ENCODE measurements at places on chromosomes 12 and 14.

DNA sequence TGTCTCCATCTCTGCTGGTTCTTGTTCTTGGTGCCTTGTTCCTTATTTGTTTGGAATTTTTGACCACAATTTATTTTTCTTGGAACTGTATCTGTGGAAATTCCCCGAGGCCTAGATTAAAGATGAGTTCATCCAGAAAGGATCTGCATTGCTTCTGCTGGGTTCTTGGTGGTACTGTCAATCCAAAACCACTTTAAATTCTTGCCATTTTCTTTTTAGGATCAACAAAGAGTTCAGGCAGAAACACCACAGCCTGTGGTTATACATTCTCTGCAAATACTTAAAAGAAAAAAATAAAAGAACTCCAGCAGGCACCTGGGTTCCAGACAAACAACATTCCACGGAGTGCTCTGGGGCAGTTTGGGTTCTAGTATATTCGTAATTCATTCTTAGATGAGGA, 6.0 kb upstream of the VAMP1 start:
- DNase-seq, result no peak

- DNase-seq, result no peak
These were observed 207.5 kb downstream of the SPTSSA start for GRCh38 chr14:34254571-34254970.

- DNase-seq, result no peak
These were observed 182.3 kb downstream of the SLC41A2 start for GRCh38 chr12:104775731-104776231.

DNA sequence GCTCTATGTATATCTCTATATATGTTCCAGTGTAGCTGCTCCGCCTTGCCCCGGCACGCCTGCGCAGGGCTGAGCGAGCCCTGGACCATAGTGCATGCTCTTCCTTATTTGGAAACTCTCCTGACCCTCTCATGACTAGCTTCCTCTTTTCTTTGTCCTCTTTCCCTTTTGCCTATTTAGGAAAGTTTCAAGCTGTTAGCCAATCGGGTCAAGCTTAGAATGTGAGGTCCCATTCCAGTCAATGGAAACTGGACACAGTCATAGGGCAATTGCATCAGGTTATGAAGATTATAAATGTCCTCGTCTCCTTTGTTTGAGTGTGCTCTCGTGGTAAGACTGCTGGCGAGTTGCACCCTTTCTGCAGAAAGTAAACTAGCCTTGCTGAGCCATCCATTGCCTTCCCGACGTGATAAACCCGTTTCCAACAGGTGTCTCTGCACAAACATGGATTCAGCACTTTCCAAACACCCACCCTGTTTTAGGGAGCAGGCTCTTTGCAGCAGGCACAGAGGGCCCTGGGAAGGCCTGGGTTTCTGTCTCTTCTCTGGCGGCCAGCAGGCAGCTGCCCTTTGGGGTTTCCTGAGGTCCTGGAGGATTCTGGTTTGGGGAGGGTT, 30.9 kb downstream of the CCDC92 start:
- DNase-seq, result no peak

GRCh38 chr12:21276826-21277225, 57.9 kb downstream of the SLCO1A2 start:
- DNase-seq, result no peak

GRCh38 chr14:84234281-84234680, 1295.7 kb upstream of the FLRT2 start:
- no peak for DNase-seq

GRCh38 chr12:709455-710020, 42.8 kb upstream of the WNK1 start:
- no peak for DNase-seq

DNA sequence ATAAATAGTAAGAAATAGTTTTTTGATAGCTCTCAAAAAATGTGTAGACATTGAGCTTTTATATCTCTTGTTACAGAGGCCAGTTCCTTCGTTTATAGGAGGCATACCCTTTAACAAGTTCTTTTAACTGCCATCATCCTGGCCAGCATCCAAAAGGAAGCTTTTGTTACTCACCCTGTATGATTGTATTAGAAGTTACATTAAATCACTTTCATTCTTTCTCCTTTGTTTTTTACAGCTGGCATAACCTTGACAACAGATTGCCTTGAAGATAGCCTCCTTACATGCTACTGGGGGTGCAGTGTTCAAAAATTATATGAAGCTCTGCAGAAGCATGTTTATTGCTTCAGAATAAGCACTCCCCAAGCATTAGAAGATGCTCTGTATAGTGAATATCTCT, 20.1 kb downstream of the CGRRF1 start:
- no peak for DNase-seq

DNA sequence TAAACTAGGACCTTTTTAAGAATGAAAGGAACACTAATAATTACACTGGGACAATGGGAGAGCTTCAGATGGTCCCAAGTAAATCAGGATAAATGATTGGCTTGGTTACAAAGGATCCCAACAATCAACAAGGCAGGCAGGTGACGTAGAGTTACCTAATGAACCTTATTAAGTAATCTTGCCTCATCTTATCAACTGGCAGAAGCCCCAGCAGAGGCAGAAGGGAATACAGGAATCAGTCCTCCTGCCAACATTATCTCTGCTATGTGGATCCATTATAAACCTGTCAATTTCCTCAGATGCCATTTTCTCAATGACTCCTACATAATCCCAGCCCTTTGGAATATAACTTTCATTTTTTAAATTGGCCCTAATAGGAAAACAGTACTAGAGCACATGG, 11.4 kb downstream of the DCAF5 start:
- no peak for DNase-seq

DNA sequence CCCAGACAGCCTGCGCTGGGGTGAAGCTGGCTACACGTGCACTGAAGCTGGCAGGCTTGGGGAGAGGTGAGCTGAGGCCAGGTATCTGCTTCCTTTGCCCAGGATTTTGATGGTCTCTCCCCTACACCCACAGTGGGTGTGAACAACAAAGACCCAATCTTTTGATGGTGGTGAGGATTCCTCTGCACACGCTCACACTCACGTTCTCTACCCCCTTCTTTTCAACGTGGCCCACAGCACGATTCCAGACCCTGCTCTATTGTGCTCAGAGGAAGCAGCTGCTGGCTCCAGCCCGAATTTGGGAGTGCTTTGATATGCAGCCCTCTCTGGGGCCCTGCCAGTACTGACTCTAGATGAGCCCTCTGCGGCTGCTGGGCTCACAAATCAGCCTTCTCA, 4.9 kb downstream of the CD9 start:
- no peak for DNase-seq

- no peak for DNase-seq
These were observed 167.5 kb downstream of the BTG1 start for GRCh38 chr12:91978143-91978542.

GRCh38 chr12:21456291-21456780, 18.9 kb downstream of the PYROXD1 start:
- no peak for DNase-seq

DNA sequence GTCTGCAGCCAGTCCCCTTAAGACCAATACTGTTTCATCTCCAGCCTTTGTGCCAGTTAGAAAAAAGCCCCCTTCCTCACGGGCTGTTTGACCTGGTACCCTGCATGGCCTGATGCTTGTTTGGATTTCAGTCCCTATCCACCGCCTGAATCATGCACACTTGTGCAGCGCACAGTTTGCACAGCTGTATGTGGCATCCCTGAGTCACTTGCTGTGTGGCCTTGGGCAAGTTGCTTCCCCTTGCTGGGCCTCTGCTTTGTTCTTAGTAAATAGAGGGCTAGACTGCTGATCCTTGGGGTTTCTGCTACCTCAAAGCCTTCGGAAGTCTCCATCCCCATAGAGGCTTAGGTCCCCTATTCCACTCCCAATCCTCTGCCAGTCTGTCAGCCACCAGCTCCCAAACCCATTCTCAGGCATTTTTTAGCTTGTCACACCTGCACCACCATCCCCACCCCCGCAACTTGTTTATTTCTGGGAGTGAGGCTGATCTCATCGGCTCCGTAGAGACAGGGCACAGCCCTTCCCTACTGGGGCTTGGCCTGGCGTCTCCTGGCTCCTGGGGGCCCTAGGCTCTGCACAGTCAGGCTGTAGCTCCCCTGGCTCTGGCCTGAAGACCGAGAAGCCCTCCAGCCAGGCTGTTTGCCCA, 8.8 kb downstream of the KRT80 start:
- DNase-seq, result no peak

DNA sequence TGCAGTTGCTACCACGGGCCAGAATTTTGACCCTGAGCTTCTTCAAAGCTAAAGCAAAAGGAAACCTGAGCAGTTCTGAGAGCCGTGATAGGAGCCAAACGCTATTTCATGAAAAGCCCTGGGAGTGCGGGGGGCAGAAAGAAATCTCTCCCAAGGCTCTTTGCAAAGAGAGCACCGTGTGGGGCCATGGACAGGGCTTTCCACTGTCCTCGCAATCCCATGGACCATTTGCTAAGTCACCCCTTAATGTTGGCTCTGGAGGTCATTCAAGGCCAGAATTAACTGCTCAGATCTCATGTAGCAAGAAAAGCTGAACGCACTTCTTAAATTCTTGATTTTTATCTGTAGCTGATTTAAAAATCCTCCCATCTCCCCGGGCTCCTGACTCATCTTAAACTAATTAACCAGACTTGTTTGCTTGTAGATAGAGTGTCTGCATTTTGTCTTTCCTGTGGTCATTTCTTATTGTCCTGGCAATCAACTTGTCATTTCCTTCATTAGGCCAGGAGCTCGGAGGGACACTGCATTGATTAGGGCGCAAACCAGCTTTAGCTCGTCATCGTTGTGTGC, 24.8 kb downstream of the CLSTN3 start:
- DNase-seq, result no peak

DNA sequence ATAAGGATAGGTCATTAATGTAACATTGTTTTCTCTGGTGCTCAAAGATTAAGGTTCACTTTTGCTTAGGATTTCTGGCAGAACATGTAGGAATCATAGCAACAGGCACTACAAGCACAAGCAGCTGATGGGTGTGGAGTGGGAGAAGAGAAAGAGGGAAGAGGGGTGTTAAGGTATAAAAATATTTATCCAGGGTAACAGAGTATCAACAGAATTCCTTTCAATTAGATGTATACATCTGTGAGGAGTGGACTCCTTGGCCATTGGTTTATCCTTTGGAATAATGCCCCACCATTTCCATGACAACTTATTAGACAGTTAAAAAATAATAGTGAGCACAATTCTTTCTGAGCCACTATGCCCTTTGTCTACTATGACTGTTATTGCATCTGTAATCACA, 388.3 kb upstream of the DDHD1 start:
- no peak for DNase-seq

GRCh38 chr14:82029038-82029437, 495.4 kb upstream of the SEL1L start:
- no peak for DNase-seq

DNA sequence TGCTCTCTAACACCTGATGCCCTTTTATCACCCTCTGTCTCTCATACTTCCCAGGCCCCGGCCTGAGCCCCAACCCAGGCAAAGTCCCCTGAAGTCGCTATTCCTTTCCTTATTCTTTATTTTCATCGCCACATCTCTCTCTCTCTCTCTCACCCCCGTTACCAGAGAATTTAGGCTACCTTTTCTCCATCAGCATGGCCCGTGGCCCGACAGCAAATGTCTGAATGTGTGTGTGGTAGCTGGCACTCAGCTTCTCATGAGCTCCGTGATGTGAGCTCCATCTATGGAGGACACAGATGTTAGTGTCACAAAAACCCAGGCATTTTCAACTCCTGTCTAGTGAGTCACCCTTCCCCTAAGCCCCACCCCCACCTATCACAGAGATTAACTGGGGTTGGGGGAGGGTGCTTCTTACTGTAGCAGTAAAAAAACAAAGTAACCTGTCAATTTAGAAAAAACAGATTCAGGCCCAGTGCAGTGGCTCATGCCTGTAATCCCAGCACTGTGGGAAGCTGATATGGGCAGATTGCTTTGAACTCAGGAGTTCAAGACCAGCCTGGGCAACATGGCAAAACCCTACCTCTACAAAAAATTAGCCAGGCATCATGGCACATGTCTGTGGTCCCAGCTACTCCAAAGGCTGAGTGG, 53.8 kb downstream of the VCPKMT start:
- DNase-seq, result no peak

- DNase-seq, result no peak
These were observed 52.3 kb downstream of the SOCS2 start for GRCh38 chr12:93624595-93625294.

DNA sequence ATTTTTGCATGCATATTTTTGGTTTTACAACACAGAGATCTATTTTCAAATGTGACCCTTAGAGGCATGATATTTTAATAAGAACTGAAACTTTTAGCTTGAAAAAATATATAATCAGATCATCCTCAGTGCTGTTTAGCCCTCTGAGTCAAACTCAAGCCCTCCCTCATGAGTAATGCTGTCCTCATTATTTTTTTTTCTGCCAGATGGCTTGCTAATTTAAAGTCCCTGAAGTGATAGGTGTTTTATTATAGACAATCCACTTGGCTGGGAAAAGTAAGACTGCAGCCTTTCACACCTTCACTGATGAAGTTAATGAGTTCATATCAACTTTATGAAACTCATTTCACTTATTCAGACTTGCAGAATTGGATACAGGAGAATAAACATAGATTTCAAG, 227.7 kb downstream of the SLC16A7 start:
- no peak for DNase-seq

DNA sequence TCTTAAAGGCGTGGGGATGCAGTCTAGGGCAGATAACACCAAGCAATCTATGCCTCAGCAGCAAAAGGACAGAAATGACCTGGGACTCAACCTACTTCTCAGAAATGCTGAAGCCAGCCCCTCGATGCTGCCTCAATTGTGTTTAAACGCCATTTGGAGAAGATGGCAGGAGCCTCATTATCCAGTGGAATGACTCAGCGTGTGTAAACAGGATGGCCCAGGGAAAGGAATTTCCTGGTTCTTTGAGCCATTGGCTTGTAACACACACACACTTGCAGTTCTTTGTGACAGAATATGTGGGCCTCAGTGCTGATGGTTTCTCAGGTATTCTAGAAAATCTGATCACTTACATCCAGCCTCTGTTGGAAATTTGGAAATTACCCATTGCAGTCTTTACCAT, 154.3 kb downstream of the NTF3 start:
- no peak for DNase-seq

DNA sequence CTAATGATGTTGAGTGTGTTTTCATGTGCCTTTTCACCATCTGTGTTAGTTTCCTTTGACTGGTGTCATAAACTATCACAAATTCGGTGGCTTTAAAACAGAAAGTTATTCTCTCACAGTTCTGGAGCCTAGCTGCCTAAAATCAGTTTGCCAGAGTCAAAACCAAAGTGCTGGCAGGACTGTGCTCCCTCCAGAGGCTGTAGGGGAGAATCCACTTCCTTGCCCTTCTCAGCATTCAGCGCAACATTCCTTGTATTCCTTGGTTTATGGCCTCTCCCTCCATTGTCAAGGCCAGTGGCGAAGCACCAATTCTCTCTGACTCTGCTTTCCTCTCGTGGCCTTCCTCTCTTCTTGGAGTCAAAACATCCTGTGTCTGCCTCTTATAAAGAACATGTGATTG, 174.2 kb upstream of the PDE3A start:
- DNase-seq, result no peak
